Stimulated activated CD8-positive, alpha-beta memory T cell treated with anti-CD3 and anti-CD28 coated beads, Interleukin-7, amount 100 ng/mL, for 1 hour (primary cell): ENCODE measurements at places on chromosomes 11 and 22.
A peak's percentile ranks its signal among the peaks of the same experiment; 100 is the strongest.

- peak; percentile 14 for DNase-seq
Measured at GRCh38 chr22:22954656-22955055, 67.0 kb downstream of the IGLL5 start.

DNA sequence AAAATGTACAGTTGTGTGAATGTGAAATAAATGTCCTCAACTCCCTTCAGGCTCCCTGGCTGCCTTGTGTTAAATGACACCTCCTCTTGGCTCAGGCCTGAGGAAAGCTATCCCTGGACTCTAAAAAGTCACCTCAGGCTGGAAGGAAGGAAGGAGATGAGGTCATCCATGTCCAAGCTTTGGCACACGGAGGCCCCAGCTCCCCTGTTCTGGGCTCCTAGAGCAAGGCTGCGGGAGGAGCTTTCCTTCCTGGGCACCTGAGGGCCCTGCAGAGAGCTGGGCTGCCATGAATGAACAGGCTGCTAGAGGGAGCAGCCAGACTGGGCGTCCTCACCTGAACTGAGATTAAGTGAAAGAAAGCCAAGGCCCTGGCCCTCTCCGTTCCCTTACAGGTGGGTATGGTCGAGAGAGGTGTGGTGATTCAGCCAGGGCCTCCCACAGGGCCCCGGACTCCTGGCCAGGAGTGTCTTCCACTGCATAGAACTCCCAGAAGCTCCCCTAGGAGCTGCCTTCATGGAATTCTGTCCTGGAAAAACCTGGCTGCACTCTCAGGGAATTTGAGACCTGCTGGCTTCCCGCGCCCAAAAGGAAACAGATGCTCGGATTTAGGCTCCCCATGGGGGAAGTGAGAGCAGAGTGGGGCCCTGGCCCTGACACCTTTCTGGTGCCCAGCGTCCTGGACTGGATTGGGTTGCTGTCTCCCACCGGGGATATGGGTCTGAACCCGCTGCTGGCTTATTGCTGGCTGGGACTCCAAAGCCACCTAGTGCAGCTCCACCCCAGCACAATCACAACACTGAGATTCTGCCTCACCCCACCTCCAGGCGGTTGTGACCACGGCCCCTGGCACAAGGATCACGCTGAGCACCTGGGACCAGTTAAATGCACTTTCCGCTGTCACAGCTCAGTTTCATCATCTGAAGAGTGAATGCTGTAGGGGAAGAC, 22.2 kb downstream of the MYBPC3 start:
- DNase-seq, result no peak

GRCh38 chr22:22925805-22926369, 38.3 kb downstream of the IGLL5 start:
- no peak for DNase-seq

DNA sequence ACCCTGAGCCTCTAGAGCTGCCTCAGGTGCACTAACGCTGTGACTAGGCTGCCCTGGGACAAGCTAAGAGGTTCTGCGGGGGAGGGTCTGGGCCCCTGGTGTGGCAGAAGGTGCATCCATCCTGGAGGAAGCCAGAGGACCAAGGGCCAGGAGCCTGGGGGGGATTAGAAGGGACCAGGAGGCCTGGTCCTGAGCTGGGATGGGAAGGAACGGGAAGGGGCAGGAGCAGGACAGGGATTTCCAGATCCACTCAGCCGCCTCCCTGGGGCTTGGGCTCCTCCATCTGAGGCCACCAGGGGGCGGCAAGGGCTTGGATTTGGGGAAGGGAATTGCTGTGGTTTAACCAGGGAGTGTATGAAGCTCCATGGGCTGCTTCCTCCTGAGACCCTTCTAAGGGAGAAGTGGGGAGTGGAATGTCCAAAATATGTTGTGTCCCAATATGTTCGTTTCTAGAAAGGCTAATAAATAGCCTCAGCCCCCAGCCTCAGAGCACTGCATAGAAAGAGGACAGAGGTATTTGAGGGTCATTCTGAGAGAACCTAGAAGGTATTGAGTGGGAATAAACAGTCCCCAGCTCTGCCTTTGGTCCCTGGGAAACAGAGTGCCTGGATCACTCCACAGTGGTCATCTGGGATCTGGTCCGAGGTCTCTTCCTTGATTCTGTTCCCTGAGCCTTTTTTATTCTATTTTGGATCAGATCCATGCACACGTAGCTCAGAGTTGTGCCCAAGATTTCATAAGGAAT, 17.4 kb upstream of the PRAME start:
- DNase-seq, result no peak

DNA sequence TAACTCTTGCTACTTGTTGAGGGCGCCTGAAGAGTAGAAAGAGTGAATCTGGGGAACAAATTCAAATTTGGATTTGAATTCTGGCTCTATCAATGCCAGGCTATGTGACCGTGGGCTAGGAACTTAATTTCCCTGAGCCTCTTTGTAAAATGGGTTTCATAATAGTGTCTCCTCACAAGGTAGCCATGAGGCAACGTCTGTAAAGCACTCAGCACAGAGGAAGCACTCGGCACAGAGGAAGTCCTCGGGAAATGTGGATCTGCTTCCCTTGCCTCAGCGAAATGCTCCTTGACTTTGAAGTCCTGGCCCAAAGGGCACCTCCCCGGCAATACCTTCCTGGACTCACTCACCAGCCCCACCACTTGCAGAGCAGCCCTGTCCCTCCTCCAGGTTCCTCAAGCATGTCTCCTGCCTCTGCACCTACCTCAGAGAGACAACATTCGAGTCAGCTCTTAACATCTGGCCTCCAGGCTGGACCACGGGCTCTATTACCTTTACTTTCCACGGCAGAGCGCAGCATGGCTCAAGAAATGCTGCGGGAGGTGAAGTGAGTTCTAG, 17.7 kb downstream of the CD6 start:
- DNase-seq, result no peak

DNA sequence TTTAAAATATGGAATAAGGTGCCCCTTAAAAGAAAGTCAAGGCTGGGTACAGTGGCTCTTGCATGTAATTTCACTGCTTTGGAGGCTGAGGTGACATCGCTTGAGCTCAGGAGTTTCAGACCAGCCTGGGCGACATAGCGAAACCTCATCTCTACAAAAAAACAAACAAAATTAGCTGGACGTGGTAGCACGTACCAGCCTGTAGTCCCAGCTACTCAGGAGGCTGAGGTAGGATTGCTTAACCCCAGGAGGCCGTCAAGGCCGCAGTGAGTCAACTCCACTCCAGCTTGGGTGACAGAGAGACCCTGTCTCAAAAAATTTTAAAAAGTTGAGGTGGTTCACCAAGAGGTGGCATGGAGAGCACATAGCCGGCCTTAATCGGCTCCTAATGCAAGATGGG, 17.7 kb upstream of the ADORA2A start:
- no peak for DNase-seq

- no peak for DNase-seq
Measured at GRCh38 chr11:87020764-87021365, 16.9 kb upstream of the TMEM135 start.

DNA sequence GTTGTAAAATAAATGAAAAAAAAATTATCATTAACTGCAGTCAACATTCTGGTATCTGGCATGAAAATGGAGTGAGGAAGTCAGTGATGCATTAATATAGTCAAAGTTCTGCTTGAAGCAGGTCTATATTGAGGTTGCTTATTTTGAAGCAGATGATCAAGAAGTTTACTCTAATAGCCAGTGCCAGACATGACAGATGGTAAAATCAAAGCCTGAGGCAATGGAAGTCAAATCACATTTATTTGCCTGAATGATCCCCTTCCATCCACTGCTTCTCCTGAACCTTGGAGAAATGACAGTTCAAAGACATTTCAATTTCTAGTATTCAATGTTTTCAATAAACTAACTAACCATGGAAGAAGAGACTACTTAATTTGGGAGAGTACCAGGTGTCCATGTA, 430.0 kb downstream of the FAM181B start:
- no peak for DNase-seq

GRCh38 chr11:47357985-47358730, 5.7 kb upstream of the MYBPC3 start:
- DNase-seq, result no peak

GRCh38 chr11:84408946-84409411, 1122.8 kb upstream of the CCDC90B start:
- DNase-seq, result no peak

DNA sequence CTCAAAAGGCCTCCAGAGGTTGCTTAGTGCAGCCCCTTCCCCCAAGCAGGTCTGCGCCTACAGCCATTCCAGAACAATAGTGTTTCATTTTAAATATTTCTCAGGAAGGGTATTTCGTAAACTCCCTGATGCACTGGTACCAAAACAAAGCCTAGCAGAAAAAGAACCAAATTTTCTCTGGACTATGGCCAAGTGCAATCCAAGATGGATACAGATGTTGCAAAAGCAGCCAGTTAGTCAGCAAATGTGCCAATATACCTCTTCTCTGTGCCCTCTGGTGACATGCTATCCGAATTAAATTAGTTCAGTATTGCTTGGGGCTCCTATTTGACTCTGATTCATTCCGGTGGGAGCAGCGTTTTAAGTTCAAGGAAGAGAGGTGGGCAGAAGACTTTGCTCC, 247.8 kb downstream of the NTM start:
- no peak for DNase-seq

DNA sequence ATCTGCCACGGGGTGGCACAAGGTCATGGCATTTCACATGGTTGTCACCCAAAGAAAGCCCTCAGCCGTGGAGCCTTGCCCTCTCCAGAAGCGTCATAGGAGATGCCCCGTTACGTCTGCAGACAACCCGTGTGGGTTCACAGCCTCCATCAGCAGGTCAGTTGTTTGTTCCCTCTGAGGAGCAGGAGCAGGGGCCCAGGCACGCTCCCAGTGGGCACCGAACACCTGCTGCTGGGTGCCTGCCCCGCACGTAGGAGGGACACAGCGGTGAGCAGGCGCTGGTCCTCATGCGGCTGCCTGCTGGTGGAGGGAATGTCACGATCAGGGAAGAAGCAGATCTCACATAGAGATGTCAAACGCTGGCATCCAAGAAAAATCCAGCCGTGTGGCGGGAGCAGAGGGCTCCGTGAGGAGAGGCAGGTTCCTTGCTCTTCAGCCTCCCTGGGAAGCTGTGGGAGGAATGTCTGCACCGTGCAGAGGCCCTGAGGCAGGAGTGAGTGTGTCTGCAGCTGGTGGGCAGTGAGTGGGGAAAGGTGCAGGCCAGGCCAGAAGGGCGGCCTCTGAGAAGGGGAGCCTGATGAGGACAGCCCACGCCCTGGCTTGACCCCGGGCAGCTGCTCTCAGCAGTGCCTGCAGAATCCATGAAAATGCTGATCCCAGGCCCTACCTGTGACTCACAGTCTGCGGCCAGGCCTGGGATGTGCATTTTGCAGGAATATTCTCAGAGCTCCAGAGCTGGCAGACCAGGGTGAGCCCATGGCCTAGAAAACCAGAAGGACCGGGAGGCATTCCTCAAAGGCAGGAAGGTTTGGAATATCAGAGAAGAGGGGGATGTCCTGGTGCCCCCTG, 36.4 kb upstream of the TH start:
- no peak for DNase-seq

GRCh38 chr22:46845296-46846149, 83.1 kb downstream of the TBC1D22A start:
- no peak for DNase-seq

DNA sequence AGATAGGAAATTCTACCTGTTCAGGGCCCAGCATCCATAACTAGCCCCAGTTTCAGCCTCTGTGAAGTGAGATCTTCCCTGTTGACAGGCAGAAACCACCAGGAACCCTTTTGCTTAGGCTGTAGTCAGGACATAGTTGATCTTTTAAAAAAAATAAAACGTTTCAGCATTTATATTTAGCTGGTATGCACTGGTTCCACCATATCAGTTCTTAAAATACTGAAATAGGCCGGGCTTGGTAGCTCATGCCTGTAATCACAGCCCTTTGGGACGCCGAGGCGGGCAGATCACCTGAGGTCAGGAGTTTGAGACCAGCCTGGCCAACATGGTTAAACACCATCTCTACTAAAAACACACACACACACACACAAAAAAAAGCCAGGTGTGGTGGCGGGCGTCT, 35.3 kb downstream of the GALNT18 start:
- no peak for DNase-seq

- no peak for DNase-seq
Measured at GRCh38 chr11:65471447-65471891, 27.4 kb upstream of the MALAT1 start.

GRCh38 chr11:113971506-113972195, 3.3 kb upstream of the HTR3A start:
- DNase-seq, result no peak

DNA sequence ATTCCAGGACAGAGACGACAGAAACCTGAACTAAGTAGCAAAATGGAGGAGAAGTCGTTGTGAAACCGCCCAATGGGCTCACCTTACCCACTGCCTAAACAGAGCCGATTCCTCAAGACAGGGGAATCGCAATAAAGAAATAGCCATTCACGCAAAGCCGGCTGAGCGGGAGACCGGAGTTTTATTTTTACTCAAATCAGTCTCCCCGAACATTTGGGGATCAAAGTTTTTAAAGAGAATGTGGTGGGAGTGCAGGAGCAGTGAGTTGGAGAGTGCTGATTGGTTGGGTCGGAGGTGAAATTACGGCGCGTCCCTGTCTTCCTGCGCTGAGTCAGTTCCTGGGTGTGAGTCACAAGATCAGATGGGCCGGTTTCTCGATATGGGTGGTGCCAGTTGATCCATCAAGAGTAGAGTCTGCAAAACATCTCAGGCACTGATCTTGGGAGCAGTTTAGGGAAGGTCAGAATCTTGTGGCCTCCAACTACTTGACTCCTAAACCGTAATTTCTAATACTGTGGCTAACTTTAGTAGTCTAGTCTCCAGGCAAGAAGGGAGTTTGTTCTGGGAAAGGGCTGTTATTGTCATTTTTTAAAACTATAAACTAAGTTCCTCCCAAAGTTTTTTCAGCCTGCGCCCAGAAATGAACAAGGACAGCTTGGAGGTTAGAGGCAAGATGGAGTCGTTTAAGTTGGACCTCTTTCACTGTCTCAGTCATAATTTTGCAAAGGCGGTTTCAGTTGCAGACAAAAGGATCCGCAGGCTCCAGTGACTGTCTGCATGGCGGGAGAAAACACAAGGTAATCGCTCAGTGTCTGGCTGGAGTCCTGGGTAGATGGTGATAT, 34.1 kb downstream of the OR4D9 start:
- no peak for DNase-seq

DNA sequence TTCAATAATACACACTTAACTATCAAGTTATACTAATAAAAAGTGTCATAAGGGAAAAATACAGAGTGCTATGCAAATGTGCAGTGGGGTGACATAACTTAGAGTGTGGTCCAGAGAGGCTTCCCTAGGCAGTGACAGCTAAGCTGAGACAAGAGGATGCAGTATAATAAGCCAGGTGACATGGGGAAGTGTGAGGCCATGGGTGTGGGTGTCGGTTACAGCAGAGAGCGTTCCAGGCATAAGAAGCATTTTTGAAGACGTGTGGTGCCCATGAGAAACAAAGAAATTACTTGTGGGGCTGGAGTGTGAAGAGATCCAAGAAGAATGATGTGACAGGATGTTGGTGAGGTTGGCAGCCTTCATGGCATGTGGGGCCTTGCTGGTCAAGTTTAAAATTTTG, 78.1 kb upstream of the PICALM start:
- no peak for DNase-seq

GRCh38 chr11:88827018-88827676, 238.6 kb downstream of the GRM5 start:
- no peak for DNase-seq

GRCh38 chr11:14519597-14519916, 629 bp downstream of the PSMA1 start:
- no peak for DNase-seq

GRCh38 chr11:65640483-65641296, 2.8 kb downstream of the SIPA1 start:
- DNase-seq, result peak; percentile 27
